ENCODE measurements at places on chromosomes 7 and 10. TPM values are rescaled to one million over a fixed set of nuclear protein-coding genes. Genes with fewer than 3 reads are reported as not detected.

DNA sequence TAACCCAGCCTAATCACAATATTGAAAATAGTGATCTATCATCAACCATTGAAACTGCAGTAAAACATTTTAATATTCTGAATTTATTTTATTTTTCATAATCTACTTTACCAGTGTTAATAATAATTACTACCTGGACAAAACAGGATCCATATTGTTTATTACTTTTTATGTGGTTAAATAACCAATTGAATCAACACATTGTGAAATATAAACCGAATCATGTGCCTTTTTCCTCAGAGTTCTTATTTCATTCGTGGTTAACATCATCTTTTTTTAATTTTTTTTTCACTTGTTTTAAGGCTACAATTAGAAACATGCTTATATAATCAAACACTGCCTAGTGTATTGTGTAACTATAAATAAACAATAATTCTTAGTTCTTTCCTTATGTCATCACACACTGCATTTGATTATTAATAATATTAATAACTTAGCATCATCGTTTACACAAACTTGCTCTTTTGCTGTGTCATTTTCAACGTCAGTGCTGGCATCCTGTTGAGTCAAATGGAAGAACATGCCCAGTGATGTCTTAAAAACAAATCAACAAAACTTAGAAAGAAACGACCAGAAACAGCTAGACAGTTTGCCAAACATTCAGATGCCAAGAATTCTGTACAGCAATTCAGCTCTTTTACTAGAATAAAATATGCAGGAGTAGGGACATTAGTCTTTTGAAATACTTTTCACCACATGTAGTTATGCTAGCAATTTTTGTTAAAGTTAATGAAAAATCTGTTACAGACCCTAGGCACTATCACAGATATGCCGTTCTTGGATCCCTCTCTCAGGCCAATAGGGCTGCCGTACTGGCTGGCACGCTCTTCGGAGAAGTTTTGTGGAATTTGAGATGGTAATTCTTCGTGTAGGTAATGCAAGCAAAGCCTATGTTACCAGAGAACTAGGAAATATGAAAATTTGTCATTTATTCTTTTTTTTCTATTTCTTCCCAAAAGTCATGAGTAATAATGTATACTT lies 330.4 kb upstream of the SEMA3A start:
- peak; percentile 63 for DNase-seq

DNA sequence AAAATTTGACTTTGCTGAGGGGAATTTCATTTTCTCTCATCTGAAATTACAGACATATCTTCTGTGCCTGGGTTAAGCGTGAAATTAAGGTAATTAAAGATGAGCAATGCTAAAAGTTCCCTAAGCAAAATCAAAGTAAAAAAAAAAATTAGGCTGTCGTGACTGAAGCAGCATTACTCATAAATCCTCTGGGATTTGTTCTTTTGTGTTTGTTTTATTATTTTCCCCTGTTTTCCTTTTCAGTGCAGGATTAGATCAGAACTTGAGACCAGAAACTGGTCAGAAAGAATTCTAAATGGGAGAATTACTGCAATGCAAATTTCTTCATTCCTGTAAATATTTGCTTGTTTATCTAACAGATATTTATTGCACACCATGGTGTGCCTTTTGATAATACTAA lies 141.4 kb upstream of the BET1 start:
- DNase-seq = no peak

DNA sequence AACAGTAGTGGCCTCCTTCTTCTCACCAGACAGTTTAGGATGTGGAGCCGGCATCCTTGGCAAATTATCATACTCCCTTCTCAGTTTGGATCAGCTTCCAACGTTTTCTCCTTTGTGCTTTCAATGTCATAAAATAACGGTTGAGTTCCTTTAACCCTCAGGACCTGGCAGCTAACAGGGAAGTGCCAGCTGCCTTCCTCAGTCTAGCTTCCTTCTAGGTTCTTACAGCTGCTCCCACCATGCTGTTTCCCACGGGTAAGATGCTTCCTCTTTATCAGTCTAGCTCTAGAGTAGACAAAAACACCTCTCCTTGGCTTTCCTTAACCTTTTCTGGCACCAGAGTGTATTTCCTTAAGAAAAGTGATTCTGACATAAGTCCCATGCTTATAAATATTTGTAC lies 33.2 kb downstream of the BLVRA start:
- no peak for DNase-seq

- DNase-seq = no peak
Measured at GRCh38 chr7:132943645-132944044, 138.2 kb downstream of the CHCHD3 start.

DNA sequence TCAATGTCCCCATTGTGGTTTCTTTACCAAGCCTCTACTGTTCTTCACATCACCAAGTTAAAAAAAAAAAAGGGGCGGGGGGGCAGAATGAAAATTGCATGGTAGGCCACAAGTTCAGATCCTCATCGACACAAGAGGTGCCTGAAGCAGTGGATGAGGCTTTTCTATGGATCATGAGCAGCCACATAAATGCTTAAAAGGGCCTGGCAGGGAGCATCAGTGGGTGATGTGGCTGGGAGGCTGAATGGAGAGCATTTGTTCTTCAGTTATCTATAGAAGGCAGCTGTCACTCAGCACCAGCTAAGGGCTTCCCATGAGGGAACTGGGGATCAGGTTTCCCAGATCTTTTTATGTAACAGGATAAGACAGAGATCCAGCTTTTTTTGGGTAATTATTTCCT lies 117.9 kb downstream of the CFTR start:
- DNase-seq = no peak

Gene STRIP2
- total RNA-seq = 2.3 TPM

Gene HOXA11
- 1.7 TPM for total RNA-seq

Gene C10orf67
- total RNA-seq = 0.35 TPM

Data from renal cortical epithelial cell (primary cell).